Muscle of back (tissue), 13 donors: ENCODE measurements at places on chromosomes 12 and 14.
A peak's percentile ranks its signal among the peaks of the same experiment; 100 is the strongest.

- no peak for DNase-seq
These were observed 8.7 kb downstream of the TM7SF3 start for GRCh38 chr12:27005495-27005894.

GRCh38 chr14:90842726-90843125 is 26.5 kb upstream of the TTC7B start:
- no peak for DNase-seq

- no peak for DNase-seq
These were observed 8.0 kb upstream of the EVL start for GRCh38 chr14:100056964-100057795.

- DNase-seq: no peak
These were observed 18.9 kb downstream of the FOS start for GRCh38 chr14:75297411-75298040.

DNA sequence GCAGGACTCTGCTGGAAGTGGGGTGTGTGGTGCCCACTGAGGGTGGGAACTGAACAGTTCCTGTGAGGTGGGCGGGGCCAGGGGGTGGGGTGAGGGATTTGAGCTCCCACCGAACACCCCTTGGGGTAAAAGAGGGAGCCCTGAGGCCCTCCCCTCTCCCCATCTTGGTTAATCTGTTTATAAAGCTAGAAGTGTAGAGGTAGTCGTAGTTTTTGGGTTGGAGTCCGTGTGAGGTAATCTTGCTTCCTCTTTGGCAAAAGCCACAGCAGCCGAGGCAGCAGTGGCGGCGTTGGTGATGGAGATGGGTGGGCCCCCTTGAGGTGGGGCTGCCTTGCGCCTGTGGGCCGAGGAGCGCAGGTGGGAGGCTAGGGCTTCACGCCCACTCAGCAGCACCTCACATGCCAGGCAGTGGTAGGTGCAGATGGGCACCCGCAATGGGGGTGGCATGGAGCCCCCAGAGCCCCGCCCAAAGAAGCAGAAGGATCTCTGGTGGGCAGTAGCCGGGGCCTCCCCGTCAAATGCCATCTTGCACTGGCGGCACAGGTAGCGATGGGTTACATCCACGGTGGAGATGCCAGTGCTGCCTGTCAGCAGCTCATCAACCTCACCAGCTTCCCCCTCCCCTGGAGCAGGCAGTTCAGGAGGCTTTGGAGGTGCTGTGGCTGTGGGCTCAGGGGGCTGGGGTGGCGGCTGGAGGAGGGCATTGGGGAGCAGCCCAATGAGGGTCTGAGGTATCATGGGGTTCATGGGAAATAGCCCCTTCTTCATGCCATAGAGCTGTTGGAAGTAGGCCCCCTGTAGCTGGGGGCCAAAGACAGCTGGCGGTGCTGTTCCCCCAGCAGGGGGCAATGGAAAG is 29.6 kb downstream of the ZFHX2 start:
- DNase-seq: no peak

GRCh38 chr14:75242546-75243273 is 35.9 kb upstream of the FOS start:
- DNase-seq: peak; percentile 98

GRCh38 chr14:106665814-106666213 is 1139.4 kb downstream of the TMEM121 start:
- no peak for DNase-seq

- DNase-seq: no peak
These were observed 105.9 kb upstream of the ETV6 start for GRCh38 chr12:11543457-11544158.

DNA sequence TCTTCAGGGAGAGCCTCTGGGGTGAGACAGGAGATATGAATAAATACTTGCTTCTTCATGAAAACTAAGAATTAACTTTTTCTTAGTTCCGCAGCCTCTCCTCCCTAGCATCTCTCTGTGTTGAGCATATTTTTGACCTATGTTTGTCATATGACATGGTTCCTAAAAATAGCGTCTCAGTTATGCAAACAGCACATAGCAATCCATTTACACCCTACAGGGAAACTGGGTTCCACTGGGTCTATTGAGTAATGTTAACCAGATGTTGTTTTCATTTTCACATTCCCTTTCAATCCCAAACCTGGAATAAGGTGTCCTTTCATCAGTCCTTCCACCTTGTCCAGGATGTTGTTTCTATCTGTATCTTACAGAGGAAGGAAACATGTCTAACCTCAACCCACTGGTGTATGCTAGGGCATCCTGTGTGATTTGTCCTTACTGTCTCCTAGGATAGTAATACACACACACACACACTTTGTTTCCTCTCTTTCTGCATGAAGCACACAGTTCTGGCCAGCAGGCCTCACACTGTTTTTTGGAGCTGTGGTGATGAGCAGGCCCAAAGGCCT is 1543.5 kb downstream of the AACS start:
- no peak for DNase-seq

DNA sequence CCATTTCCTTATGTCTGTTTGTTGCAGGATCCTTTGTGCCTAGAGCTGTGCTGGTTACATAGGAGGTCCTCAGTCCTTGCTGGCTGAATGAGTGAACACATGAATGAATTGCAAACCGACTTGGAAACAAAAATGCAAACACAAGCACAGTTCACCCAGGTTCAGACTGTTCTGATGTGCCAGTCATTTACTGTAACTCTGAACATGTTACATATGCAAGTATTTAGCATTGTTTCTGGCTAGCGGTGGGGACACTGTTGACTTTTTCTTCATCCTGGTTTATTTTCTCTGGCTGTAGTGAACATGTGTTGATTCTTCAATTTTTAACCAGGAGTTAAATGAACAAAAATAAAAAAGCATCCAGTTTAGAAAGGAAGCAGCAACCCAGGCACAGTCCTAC is 33.4 kb downstream of the TSPAN9 start:
- DNase-seq: no peak

GRCh38 chr12:273382-273781 is 10.7 kb upstream of the SLC6A13 start:
- DNase-seq: no peak

DNA sequence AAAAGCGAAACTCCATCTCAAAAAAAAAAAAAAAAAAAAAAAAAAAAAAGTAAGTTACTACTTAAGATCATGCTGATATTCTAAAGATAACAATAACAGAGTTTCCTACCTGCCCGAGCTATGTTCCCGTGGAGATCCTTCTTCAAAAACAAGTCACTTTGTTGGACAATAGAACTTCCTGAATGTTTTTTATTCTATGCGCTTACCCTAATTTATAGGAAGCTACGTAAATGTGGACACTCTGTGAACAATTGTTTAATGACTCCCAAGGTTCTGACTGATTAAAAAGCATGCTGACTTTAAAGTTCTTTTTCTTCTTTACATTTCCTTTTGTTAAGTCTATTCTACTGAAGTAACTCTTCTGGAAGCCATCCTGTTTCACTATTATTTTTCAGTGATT is 52.5 kb downstream of the FGD4 start:
- no peak for DNase-seq

- DNase-seq: no peak
These were observed 4.5 kb downstream of the RPS26 start for GRCh38 chr12:56046027-56046780.

- DNase-seq: no peak
These were observed 9.2 kb downstream of the PSMC6 start for GRCh38 chr14:52716155-52716554.

GRCh38 chr12:123139926-123140675 is 10.8 kb downstream of the PITPNM2 start:
- no peak for DNase-seq

DNA sequence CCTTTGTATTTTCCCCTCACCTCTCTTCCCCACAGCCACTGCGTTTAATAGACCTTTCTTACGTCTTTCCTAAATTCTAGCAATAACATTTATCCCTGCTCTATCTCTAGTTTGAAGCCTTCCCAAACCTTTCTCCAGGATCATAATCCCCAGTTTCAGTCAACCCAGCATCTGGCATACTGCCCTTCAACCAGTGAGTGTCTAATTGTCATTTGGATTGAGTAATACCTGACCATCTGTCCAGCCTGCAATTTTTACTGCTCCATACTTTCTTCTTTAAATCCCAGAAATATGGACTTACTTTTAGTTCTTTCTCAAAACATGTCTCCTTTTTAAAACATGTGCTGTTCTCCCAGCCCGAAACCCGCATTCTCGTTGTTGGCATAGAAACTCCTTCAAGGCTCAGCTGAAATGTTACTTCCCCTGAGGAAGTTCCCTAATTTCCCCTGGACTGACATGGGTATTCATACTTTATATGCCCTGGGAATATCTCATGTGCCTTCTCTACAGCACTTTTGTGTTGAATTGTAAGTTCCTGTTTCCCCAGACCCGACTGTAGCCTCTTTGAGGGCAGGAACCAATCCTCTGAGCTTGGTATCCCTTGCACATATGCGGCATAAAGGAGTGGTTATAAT is 65.1 kb upstream of the ETV6 start:
- no peak for DNase-seq

DNA sequence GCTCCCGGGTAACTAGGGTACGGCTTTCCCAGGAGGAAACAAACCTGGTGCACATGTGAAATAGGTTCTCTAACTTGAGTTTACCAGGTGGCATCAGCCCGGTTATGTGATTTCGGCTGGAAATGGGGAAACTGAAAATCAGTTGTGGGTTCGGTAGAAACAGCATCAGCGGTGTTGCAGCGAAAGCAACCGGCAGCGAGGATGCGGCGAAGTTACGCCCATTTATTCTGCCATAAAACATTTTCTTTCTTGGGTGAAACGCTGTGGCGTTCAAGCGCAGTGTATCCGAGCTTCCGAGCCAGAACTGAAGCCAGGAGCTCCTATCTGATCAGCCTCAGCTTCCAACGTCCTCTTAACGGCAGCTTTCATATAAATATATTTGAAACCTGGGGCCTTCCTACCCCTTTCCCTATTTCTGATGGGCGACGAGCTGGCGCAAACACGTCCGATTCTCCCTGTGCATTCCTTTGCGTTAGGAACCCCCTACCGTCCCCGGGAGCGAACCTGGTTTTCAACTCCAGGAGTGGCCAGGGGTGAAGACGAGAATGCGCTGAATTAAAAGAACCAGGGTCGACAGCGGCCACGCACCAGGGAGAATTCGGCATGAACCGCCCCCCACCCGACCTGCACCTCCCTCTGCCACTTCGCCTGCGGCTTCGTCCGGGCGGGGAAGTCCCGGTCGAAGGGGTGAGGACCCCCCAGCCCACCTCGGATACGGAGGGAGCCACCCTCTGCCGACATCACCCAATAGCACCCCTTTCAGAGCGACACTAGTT is 1.6 kb downstream of the DPF3 start:
- no peak for DNase-seq
